ENCODE measurements at places on chromosomes 6 and 20.
A peak's percentile ranks its signal among the peaks of the same experiment; 100 is the strongest.

- DNase-seq, result no peak
Measured at GRCh38 chr6:42361036-42361435, 90.7 kb downstream of the TRERF1 start.

GRCh38 chr6:117352466-117353081, 73.2 kb downstream of the ROS1 start:
- peak; percentile 42 for DNase-seq

DNA sequence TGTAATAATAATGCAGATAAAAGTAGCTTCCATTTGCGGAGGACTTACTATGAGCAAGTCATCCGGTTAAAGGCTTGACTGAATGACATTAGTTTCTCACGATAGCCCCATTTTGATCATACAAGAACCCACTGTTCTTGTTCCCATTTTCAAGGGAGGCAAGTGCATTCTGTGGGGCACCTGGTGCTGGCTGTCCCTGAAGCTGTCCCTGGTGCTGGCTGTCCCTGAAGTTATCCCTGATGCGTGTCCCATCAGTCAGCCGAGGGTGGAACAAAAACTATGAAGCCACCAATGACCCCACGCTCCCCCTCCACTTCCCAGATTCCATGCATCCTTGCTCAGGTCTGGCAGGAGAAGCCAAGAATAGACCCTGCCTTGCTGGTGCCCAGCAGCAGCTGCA, 95.3 kb downstream of the EDN3 start:
- no peak for DNase-seq

GRCh38 chr20:50320005-50320900, 129.6 kb downstream of the CEBPB start:
- peak; percentile 42 for DNase-seq

DNA sequence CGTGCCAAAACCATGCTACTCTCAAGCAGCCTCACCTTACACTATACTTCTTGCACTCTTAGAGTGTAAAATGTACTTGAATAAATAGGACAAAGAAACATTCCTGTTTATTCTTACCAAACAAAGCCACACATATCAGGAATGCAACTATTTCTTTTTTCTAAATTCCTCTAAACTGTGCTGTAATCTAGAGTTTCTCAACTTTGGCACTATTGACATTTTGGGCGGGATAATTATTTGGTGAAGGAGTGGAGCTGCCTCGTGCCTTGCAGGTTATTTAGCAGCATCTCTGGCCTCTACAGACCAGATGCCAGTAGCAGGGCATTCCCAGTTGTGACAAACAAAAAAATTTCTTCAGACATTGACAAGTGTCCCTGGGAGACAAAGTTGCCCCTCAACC, 86.9 kb downstream of the PHACTR1 start:
- DNase-seq, result no peak

DNA sequence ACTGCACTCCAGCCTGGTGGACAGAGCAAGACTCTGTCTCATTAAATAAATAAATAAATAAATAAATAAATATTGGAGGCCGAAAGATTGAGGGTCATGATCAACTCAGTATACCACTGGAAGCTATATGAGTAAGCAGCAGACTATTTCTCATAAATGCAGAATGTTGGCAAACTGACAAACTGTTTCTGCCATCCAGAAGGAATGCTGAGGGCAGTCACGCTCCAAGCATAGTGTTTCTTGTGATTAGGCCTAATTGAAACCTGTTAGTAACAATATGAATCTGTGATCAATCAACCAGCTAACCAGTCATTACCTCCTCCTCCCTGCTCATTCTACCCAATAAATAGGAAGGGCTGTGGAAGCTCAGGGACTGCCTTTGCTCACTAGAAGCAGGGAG, 15.2 kb upstream of the KCNK15 start:
- DNase-seq, result peak; percentile 90

GRCh38 chr6:52955871-52956270, 39.2 kb downstream of the GSTA4 start:
- DNase-seq, result no peak

DNA sequence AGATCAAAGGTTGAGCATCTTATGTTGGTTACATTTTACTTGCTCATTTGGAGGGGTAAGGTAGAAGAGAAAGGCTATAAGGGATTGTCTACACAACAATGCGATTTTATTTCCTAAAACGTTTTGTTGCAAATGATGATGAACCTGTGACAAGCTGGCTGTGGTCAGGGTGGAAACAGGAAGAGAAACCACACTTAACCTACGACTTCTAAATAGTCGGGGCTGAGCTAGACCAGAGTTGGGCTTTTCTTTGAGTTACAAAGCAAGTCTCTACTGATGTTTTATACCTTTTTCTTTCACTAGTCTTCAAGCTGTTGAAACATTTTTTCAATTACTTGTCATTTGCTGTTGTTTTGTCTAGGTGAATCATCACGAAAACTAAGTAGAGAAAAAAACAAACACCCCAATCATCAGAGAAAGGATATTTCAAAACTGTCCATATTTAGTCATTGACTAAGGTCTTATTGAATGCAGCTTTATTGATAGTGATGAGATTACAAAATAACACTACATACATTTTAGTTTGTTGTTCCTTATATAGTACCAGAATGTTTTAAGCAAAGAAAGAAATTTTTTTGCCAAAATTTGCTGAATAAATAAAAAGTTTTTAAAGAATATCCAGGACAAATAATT, 18.0 kb downstream of the KLHL31 start:
- DNase-seq, result no peak
